ENCODE measurements at places on chromosomes 2 and 18.

- no peak for DNase-seq
These were observed 2.1 kb upstream of the SCG2 start for GRCh38 chr2:223604231-223604630.

GRCh38 chr18:75075016-75075305 lies 134.0 kb downstream of the PTGR3 start:
- no peak for DNase-seq

DNA sequence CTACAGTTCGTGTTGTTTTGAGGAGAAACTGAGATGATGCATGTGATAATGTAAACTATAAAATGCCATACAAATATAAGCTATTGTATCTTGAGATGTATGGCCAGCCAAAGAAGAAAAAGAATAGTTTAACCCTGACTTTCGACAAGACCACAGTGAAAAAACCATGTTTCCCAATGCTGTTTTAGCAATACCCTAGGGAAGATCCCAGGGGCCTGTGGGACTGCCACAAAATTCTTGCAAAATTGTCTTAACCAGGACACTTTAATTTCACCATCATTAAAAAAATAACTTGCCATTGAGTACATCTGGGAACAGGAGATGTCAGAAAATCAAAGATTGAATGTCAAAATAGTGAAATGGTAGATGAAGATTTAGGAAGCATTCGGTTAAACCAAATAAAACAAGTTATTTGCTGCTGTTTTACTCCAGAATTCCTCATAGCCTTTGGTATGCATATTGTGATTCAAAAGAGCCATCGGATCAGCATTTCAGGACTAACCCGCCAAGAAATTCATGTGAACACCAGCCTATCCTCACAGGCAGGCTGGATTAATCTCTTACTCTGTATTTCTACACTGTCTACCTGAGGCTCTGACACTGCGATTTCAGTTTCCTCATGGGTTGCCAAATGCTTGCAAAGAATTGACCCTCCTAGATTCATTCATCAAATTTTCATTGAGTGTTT lies 49.0 kb upstream of the SP3 start:
- no peak for DNase-seq

GRCh38 chr2:118622913-118623312 lies 224.5 kb downstream of the EN1 start:
- DNase-seq = no peak

GRCh38 chr18:74242438-74243096 lies 49.2 kb downstream of the CYB5A start:
- no peak for DNase-seq

- no peak for DNase-seq
These were observed 2.0 kb downstream of the LIMS1 start for GRCh38 chr2:108536133-108536780.

DNA sequence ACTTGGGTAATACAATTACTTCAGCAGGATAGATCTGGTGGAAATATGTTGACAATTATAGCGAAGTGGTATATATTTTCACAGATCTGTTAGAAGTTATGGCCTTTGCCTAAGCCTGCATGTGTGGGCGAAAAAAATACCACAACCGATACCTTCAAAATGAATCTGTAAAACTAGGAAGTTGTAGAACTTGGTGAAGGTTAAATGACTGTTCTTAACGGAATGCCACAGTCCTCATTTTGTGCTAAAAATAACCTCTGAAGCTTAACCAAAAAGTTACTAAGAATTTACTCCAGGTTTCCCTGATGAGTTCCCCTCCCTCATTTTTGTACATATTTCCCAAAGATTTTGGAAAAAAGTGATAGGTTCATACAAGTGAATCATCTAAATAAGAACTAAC lies 550.7 kb downstream of the THSD7B start:
- DNase-seq = no peak

DNA sequence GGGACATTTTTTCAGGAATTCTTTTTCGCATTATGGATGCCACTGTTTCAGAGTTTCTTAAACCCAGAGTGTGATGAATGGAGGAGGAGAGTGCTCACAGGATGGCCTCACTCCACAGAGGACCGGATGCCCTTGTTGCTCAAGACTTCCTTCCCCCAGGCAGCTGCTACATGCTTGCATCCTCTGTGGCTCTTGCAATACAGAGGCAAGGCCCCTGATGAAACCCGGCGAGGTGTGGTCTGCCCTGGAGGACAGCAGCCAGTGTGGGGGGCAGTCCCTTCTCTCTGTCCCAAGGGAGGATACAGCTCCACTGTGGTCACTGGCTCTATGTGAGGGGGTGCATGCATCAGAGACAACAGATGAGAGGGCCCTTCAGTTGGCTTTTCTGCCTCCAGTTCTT lies 109.6 kb downstream of the SH3RF3 start:
- no peak for DNase-seq

- no peak for DNase-seq
These were observed 767 bp upstream of the NPPC start for GRCh38 chr2:231926761-231927565.

GRCh38 chr2:1809726-1810125 lies 65.4 kb upstream of the PXDN start:
- DNase-seq = no peak

- DNase-seq = no peak
These were observed 103.5 kb downstream of the MSH2 start for GRCh38 chr2:47506436-47506835.

DNA sequence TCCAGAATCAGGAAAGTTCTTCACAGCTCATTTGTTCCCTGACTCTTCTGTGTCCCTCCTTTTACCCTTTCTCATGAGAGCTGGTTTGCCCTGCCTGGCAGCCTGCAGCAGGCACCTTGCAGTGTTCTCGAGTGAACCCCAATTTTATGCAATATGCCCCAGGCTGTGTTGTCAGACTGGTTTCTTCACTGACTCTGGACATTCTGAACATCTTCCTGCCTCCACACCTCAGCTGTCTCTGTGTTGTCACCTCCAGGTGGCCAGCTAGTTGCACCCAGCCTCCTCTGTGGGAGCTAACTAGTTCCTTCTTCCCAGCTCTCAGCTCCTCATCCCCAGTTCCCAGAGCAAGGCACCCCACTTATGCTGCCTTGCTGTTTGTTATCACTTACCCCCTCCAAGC lies 5.5 kb downstream of the SETBP1 start:
- DNase-seq = no peak

DNA sequence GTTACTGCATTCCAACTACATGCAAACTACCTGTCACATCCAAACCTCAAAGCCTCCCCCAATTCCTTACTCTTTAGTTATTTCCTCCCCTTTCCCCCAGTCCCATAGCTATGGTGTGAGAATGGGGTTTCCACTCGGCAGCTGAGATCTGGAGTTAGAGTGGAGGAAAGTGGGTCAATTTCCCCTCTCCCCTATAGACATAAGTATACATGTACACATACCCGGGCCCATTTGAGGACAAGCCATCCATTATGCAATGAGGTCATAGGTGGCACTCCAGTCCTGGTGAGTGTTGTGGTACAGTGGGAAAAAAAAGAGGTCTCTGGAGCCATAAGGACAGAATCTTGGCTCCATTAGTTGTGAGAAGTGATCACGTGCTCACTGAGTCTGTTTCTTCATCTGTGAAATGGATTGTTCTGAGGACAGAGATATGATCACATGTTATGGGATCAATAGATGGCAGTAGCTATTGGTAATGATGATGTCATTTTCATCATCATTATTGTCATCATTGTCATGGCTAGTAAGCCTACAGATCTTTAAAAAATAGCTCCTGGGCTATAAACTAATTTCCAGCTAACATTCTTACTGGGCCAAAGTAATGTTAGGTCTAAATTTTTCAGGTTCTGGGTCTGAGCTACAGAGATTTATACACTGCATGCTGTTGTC lies 119.0 kb downstream of the BCL2L11 start:
- DNase-seq = no peak

DNA sequence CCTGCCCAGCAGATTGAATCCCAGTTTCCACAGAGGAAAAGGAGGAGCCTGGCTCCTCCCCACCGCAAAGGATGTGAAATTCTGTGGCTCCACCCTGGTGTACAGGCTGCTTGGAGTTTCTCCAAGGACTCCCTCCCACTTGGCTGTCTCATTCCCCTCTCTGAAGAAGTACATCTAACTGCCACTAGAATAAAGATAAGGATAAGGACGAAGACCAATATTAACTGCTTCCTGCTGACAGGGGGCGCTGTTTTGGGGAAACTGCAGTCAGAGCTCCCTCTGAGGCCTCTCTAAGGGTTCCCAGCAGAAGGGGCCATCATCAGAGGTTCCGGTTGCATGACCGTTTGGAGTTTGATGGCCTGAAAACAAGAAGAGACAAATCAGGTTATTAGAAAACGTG lies 790.9 kb downstream of the CPS1 start:
- no peak for DNase-seq

Data from activated CD8-positive, alpha-beta memory T cell treated with anti-CD3 and anti-CD28 coated beads for 1 hour (primary cell).